ENCODE measurements at places on chromosomes 7 and 10.
A peak's percentile ranks its signal among the peaks of the same experiment; 100 is the strongest.

- DNase-seq, result no peak
These were observed 5.5 kb upstream of the FAM131B start for GRCh38 chr7:143367972-143368371.

- no peak for DNase-seq
These were observed 626 bp upstream of the BMS1 start for GRCh38 chr10:42781893-42782445.

GRCh38 chr7:150755473-150756099 lies 18.4 kb downstream of the GIMAP5 start:
- peak; percentile 49 for DNase-seq

GRCh38 chr10:11838298-11838852 lies 15.2 kb downstream of the PROSER2 start:
- DNase-seq, result no peak

DNA sequence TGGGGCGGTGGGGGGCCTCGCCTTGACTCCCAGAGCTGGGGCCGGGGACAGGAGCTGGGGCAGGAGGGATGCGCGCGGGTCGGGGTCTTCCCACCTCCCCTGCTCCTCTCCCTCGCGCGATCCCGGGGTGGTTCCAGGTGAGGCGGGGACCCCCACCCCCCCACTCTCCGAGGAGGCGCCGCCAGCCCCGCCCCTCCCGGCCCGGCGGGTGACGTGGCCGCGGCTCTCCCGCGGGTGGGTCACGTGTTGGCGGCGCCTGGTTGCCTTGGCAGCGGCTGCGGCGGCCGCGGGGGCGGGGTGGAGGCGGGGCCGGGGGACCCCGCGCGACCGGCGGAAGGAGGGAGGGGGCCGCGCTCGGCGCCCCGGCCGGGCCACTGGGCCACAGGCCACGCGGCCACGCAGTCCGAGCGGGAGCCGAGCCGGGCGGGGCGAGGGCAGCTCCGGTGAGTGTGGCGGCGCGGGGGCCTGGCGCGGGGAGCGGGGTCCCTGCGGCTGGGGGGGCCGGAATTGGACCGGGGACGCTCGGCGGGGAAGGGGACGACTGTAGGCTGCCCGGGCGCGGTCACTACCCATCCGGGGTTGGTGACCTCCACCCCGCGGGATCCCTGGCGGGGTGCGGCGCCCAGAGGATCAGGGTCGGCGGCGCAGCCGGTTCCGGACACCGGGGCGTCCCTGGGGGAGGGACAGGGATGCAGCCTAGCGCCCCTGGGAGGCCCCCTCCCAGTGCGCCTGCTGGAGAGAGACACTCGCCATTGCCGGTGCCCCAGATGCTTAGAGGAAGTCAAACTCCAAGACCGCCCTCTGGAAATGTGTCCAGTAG lies at the start of gene ORAI2:
Gene ORAI2, plus strand, starts transcription at position 357 of the 820 bp plus-strand sequence. CDS start 5,382 bp downstream, outside the sequence.
- DNase-seq, result peak; percentile 82

DNA sequence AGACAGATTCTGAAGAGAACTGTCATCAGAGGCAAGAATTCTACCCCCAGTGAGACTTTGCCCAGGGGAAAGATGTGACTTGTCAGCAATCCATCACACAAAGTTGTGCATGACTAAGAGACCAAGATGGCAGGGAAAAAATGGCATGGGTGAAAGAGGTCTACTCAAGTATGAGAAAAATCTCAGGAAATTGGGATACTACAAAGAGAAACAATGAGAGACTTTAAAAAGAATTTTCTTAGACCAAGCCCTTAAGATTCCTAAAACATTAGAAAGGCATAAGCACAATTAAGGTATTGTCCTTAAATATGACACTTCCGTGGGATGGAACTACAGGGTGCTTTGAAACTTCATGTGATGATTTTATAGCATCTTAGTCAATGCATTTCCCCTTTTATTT lies 45.6 kb upstream of the PDE1C start:
- no peak for DNase-seq

Data from stimulated activated CD8-positive, alpha-beta memory T cell treated with anti-CD3 and anti-CD28 coated beads, Interleukin-2, amount 100 ng/mL, for 1 hour (primary cell).